NCI-H1436 (cell line): ENCODE measurements at places on chromosomes 3 and 15.

DNA sequence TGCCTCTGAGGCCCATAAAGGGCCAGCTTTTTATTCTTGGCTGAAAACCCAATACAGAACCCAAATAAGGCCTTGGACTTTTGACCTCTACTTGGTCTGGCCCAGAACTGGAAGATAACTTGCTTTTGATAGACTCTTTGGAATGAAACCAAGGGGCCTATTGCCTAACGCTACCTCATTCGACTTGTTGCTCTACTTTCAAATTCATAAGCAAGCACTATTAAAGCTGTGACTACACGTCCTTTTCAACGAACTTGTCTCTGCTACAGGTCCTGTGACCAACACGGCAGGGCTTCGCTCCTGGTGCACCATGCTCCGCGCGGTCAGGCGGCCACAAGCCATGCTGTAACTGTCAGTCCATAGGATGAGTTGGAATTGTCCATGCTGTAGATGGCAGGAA, 385.4 kb downstream of the MFSD1 start:
- DNase-seq = no peak

DNA sequence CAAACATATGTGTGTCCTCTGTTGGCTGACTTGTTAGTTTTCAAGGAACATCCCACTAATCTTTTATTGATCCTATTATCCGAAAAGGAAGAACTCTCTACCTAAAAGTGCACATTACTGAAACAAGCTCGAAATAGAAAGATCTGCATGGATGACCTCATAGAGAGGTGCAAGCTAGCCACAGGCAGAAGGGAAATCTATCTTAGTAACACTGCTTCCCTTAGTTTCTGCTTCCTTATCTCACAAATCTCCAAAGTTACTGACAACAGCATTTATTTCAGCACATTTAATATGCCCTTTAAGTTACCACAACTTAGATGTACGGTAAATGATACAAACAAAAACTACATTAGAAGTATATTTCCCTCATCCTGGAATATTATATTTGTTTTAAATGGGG, 285.1 kb upstream of the CCDC54 start:
- no peak for DNase-seq

GRCh38 chr3:138222131-138222941, 35.2 kb downstream of the ARMC8 start:
- DNase-seq = no peak

DNA sequence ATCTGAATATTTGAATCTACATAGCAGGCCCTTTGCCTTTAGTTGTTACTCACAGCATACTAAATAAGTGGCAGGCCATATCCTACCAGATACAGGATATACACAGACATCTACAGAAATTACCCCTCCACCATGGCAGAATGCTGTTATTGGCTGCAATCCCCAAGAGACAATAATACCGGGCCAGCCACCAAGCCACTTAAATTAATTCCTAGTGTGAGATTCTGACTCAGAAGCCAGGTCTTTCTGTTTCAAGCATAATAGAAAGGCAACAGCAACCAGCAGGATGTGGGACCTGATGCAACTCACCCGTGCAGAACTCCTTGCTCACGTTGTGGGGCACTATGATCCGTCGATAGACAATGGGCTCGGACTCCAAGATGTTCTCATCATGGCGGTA, 39.8 kb downstream of the CLK3 start:
- peak; percentile 49 for DNase-seq

GRCh38 chr15:98394546-98394945, 253.8 kb upstream of the IGF1R start:
- no peak for DNase-seq

- peak; percentile 28 for DNase-seq
These were observed at the start of gene PRKCD for GRCh38 chr3:53160660-53161449. TSS of gene PRKCD (plus strand) at chr3:53161209. CDS start at chr3:53178423, 17,214 bp downstream.

- DNase-seq = no peak
These were observed 33.0 kb upstream of the SLC12A8 start for GRCh38 chr3:125245521-125245920.

DNA sequence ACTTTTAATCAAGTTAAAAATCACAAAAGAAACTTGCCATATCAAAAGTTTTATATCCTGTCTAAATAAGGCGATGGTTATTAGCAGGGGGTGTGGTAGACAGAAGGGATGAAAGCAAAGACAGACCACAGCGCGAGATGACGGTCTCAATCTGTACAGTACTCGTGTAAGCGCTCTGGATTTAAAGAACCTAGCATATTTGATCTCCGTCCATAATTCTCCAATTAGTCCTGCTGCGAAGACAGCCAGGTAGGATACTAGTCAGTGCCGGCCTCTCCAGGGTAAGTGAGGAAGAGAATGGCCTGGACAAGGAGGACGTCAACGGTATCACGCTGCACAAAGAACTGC, 701 bp downstream of the SGO1 start:
- DNase-seq = no peak

- DNase-seq = no peak
These were observed 267.3 kb upstream of the SLITRK3 start for GRCh38 chr3:165463531-165463930.

DNA sequence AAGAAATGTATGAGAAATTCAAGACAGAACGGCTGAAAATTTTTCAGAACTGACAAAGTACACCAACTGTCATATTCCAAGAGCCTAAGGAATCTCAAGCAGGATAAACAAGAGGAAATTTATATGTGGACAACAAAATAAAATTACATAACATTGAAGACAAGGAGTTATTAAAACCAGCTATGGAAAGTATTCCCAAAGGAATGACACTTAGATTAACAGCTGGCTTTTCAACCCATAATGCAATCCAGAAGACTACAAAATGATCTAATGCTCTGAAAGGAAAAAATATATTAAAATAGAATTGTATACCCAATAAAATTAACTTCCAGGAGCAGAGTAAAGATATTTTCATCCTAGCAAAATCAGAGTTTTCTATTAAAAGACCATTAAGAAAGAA, 132.2 kb upstream of the BNIP2 start:
- DNase-seq = no peak

- no peak for DNase-seq
These were observed 3.9 kb downstream of the LXN start for GRCh38 chr3:158668506-158668905.

DNA sequence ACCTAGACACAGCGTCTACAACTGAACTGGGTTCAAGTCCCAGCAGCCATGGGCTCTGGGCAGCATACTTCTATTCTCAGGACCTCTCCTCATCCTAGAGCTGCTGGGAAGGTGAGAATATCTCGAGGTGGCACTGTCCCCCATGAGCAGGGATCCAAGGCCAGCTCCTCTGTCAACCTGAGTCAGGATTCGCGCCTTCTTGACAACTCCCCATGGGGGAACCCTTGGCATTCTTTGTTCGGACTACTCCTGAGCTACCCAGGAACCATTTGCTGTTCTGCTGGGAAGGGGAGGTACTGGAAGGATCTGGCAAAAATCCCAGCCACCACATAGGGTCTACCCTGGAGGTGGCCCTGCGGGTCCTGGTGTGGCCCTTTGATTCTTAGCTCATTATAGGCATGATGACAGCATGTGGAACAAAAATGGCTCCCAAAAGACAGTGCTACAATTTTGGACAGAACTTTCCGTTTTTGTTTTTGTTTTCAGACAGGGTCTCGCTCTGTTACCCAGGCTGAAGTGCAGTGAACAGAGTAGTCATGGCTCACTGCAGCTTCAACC, 22.3 kb downstream of the PLXNB1 start:
- DNase-seq = no peak

GRCh38 chr3:147240581-147240980, 165.8 kb downstream of the ZIC4 start:
- DNase-seq = no peak

- no peak for DNase-seq
These were observed 109.1 kb downstream of the COL6A6 start for GRCh38 chr3:130626049-130626448.
